ENCODE measurements at places on chromosomes 12 and 14.

- DNase-seq, result no peak
These were observed 1.0 kb downstream of the PGF start for GRCh38 chr14:74954232-74954946.

DNA sequence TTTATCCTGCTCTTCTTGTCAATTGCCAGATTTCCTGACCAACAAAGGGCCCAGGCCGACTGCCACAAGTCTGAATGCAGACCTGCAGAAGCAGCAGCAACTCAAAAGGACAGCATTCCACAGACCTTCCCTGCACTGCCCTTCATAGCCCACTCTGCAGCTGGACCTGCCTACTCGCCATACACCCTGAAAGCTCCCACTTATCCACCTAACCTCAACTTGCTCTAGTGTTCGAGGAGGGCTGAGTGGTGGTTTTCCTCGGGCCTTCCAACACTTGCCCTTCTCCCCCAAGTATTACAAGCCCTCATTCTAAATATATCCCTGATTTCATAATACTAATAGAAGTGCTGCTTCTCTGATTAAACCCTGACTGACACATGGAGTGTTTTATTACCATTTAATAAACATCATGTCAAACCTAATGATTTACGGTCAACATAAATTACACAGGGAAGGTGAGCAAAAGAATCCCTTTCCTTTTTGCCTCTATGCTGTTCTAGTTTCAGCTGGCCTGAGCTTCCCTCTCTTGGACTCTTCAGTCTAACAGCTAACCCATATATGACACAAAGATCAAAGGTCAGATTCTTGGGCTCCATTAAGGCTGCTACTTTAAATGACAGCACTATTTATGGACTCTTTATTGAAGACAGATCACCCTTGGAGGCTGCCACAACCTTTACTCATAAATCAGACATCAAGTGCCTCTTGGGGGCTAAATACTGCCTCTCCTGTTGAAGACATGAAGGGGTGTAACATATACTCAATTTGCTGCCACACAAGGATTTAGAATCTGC is 1546.9 kb upstream of the TMEM132C start:
- DNase-seq, result no peak

DNA sequence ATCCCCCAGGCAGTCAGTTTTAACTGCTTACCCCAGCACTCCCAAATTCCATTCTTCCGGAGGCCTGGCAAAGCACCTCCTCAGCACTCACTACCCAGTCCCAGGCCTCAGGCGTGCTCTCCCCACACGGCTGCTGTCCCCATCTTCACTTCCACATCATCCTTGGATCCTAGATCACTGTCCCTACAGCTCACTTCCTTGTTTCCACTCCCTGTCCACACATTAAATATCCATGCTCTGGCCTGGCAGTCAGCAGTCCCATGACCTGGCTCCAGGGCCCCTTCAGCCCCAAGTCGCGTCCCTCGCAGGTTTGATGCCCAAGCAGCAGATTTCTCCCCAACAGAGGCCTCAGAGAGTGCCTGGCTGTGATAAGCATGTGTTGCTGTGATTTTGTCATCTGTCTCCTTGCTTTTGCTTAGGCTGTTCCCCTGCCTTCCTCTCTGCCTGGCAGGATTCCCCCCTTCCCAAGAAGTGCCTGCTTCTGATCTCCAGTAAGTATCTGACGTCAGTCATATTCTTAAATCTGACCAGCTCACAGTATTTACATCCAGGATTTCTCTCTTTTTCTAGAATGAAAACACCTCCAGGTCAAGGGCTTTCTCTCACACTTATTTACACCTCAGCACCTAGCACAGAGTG is 241.7 kb downstream of the ZFP36L1 start:
- no peak for DNase-seq

DNA sequence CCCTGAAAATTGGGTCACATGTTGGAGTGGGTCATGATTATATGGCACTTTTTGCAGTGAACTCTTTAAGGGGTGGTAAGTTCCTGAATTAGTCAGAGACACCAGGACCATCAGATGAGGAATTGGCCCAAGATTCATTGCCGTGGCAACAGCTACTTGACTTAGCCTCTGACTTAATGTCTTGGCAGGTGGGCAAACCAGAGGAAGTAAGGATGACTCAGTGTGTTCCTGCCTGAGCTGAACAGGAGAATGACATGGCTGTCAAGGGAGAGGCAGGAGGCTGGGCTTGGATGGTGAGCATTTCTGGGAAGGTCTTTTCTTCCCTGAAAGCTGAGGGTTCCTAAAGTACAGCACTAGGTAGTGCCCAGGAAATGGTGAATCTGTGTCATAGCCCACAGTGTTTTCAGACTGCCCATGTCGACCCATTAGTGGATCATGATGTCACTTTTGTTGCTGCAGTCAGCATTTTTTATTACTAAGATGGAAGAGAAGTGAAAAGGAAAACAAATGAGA is 170.1 kb upstream of the PWP1 start:
- no peak for DNase-seq

DNA sequence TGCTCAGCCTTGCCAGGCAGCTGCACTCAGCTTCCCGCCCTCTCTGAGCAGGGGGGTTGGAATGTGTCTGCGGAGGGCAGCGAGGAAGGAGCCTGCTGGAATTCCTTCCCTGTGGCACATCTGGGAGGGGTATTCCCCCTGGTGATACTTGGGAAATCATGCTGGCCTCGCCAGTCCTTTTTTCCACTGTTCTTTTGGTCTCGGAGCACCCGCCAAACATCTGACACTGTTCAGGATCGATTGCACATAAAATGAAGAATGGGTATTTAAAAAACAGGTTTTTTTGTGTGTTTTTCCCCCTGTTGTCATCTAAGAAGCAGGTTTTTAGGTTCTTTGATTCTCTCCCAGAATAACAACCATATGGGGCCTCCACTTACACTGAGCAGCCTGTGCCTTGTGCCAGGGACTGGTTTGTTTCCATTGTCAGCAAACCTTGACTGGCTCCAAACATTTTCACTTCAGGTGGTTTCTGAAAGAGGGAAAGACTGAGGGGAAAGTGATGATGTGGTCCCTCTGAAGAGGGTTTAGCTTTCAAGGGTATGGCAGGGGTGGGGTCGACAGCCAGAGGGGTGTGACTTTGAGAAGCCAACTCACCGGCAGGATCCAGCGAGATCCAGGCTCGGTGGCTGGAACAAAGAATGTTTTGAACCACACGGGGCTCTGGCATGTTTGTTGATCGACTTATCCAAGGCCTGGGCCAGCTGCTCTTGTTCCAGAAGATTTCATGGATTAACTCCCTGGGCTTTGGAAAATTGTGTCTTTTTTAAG is 215.1 kb downstream of the CACNA1C start:
- DNase-seq, result no peak

- DNase-seq, result no peak
These were observed 1.6 kb upstream of the MANSC4 start for GRCh38 chr12:27781680-27782079.

GRCh38 chr14:56284641-56285040 is 166.4 kb downstream of the PELI2 start:
- DNase-seq, result no peak

GRCh38 chr12:112408621-112409020 is 784 bp downstream of the RPL6 start:
- no peak for DNase-seq
